ENCODE measurements at places on chromosomes 7 and 10. TPM values are rescaled to one million over a fixed set of nuclear protein-coding genes. Genes with fewer than 3 reads are reported as not detected.
A peak's percentile ranks its signal among the peaks of the same experiment; 100 is the strongest.

- no peak for DNase-seq
These were observed 27.6 kb downstream of the CLDN12 start for GRCh38 chr7:90430614-90431460.

REEP3 gene
- polyA plus RNA-seq: 35.4 TPM

CALML3 gene
- not detected for polyA plus RNA-seq

DNA sequence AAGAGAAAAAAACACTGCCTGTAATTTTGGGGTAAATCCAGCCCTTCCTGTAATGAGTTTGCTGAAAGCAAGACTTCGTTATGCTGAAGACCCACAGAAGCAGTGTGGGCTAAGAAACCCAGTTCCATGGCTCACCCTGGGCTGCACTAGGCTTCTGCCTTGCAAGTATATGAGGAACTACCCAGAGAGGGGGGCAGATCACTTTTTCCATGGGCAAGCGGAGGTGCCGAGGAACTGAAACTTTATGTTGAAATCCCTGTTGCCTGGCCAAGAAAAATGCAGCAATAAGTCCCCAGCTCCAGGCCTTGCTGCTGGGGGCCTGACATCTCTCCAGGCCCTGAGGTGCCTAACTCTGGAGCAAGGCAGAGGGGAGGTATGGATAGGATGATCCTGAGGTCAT is 8.5 kb downstream of the RASSF4 start:
- DNase-seq: no peak

GRCh38 chr10:133357285-133358161 is at the start of gene FUOM:
Gene FUOM (minus strand): TSS chr10:133358019. CDS start chr10:133358007, 12 bp downstream.
- DNase-seq: peak; percentile 50

- DNase-seq: no peak
These were observed 30.7 kb upstream of the GDF10 start for GRCh38 chr10:47269294-47269693.
